ENCODE measurements at places on chromosomes 11 and 22. TPM values are rescaled to one million over a fixed set of nuclear protein-coding genes. Genes with fewer than 3 reads are reported as not detected.

CTSD gene
- 521 TPM for total RNA-seq

OR5A1 gene
- not detected for total RNA-seq

LDHAL6A gene
- total RNA-seq: not detected

MYO7A gene
- total RNA-seq: 3.0 TPM

OR2AG2 gene
- total RNA-seq: not detected

CHADL gene
- total RNA-seq: 2.9 TPM

CARD18 gene
- total RNA-seq: not detected

C11orf86 gene
- not detected for total RNA-seq

KCNE3 gene
- 2.1 TPM for total RNA-seq

MAJIN gene
- total RNA-seq: not detected

PDE3B gene
- 8.7 TPM for total RNA-seq

KRTAP5-11 gene
- not detected for total RNA-seq

MB gene
- total RNA-seq: 7,641 TPM

DEFB131B gene
- not detected for total RNA-seq

RNF141 gene
- 36.8 TPM for total RNA-seq

FAM111B gene
- not detected for total RNA-seq

PHETA2 gene
- total RNA-seq: 4.5 TPM

SLC22A6 gene
- total RNA-seq: not detected

FBLN1 gene
- total RNA-seq: 70.1 TPM

OR5AL1 gene
- not detected for total RNA-seq

MUC6 gene
- total RNA-seq: not detected

SCO2 gene
- total RNA-seq: 2.4 TPM

ACTN3 gene
- total RNA-seq: 0.11 TPM

VPS11 gene
- total RNA-seq: 18.5 TPM

NLRP6 gene
- 0.19 TPM for total RNA-seq

IGSF22 gene
- 1.1 TPM for total RNA-seq

ADORA2A gene
- 5.3 TPM for total RNA-seq

GSTP1 gene
- 272 TPM for total RNA-seq

ALG9 gene
- total RNA-seq: 16.2 TPM

ZPR1 gene
- 24.8 TPM for total RNA-seq

SPTY2D1 gene
- total RNA-seq: 9.8 TPM

HSPB2 gene
- 59.9 TPM for total RNA-seq

NXPE1 gene
- 0.11 TPM for total RNA-seq

FIBIN gene
- 15.4 TPM for total RNA-seq

PGA5 gene
- not detected for total RNA-seq
